Activated CD8-positive, alpha-beta memory T cell treated with anti-CD3 and anti-CD28 coated beads for 1 hour (primary cell): ENCODE measurements at places on chromosomes 2 and 18.

GRCh38 chr2:189818249-189819038, 34.2 kb downstream of the PMS1 start:
- no peak for DNase-seq

DNA sequence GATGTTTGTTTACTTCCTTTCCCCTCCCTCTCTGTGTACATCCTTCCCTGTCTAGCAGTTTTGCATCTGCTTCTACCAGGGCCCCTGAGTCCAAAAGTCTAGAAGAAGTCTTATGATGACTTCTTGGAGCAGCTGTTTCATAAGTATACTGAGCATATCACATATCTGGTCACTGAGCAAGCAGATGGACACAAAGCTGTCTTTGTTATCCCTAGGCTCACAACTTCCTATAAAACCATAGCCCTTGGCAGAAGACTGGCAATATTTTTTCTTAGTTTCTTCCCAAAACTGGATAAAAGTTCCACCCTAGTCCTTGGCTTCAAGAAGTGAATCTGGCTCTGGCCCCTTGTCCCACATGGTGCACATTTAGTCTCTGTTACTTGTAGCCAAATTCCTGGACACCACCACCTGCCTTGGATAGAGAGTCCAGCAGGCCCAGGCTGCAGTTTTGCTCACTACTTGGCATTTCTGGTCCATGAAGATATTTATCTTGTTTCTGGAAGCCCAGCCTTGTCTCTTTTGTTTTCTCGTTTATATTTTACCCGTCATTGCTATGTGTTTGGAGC, 22.5 kb downstream of the THOC1 start:
- no peak for DNase-seq

DNA sequence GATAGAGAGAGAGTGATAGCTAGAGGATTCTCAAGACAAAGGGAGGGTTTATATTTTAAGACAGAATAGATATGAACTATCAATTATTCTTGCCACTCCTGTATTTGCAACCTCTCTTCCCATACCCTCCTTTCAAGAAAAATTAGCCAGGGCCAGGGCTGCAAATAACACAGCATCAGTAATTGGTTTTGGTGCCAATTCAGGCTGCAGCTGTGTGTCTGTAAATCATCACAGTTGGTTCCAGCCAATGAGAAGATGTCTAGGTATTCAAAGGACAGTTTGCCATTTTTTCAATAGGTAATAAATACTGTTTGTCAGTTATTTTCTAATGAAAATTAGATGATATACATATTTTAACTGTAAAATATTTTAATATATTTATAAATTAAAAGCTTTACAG, 73.5 kb downstream of the WDPCP start:
- no peak for DNase-seq

DNA sequence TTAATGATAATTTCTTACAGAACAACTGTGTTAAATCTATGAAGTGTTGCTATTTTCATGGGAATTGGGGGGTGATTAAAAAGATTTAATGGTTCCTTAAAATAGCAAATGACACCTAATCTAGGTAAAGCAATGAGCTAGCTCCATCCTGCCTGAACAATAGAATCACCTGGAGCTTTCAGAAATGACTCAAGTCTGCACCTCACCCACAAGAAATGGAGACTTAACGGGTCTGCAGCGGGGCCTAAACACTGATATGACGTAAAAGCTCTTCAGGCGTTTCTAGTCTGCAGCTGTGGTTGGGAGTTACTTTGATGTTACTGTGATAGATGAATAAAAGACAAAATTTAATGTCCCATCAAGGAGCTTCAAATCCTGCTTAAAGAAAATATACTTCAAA, 328.2 kb downstream of the RND3 start:
- DNase-seq: no peak

DNA sequence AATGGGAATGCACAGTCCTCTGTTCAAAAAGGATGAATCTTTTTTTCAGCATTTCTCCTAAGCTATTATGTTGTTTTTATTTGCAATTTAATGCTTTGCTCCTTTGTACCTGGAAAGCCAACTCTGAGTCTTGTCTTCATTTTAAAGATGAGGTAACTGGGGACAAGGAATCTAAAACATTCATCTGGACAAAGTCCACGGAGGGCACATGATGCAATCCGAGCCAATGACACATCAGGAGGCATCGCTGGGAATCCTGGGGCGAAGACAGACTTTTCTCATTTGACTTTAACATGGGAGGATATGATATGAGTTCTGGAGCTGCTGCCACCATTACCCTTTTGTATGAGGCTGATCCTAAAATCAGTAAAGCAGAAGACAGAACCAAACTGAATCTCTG, 116.5 kb upstream of the REG3G start:
- DNase-seq: no peak

- no peak for DNase-seq
Observed at GRCh38 chr2:214706986-214707385, 102.5 kb downstream of the BARD1 start.

- no peak for DNase-seq
Observed at GRCh38 chr18:32902568-32903330, 129.9 kb upstream of the KLHL14 start.
